Germinal center (tissue), 1 donor: ENCODE measurements at places on chromosomes 16 and 17.

DNA sequence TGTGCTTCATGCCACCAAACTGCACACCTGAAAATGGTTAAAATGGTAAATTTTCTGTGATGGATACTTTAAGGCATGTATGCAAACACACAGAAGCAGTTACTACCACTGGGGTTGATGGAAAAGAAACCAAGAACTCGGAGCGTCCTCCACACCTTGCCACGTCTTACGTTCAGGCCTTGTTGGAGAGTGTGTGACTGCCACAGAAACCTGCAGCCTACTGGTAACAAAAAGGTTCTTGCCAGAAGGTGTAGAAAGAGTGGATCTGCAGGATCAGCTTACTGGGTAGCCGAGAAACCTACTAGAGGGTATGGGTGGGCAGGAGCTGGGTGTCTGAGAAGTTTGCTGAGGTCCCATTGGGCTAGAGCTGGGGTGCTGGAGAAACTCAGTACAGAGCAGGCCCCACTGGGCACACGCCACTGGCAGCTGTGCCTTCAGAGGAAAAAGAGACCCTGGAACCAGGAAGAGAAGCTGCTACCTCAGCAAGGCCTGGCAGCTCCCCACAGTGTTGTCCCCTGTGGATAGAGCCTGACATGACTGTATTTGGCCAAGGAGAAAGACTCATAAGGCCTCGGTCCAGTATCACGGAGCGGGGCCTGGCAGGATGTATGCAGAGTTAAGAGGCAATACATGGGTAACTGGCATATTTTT, 204.6 kb downstream of the SEC14L1 start:
- DNase-seq, result no peak

DNA sequence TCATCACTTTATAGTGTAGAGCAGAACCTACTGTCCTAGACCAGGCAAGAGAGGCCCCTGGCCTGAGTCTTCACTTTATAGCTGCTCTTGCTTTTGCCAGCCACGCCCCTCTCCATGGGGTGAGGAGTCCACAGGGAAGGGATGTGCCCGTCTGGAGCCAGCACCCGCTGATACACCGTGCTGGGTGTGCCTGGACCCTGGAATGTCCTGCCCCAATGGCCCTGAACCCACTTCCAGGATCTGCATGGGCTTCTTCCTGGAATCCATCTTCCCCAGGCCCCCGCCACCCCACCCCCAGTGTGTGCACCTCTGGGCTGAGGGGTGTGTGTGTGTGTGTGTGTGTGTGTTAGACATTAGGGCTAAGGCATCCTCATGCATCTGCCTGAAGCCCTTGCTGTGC, 44.9 kb downstream of the MEOX1 start:
- no peak for DNase-seq

DNA sequence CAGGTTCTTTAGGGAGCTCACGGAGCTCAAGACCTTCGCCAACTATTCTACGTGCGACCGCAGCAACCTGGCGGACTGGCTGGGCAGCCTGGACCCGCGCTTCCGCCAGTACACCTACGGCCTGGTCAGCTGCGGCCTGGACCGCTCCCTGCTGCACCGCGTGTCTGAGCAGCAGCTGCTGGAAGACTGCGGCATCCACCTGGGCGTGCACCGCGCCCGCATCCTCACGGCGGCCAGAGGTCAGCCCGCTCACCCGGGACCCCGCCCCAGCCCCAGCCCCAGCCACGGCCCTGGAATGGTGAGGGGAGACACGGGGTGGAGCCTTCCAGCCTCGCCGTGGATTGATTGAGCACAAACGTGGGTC, 13.5 kb downstream of the SARM1 start:
- DNase-seq, result no peak

GRCh38 chr16:64693946-64694345, 427.9 kb downstream of the CDH11 start:
- no peak for DNase-seq

- DNase-seq, result no peak
Observed at GRCh38 chr17:72538901-72539352, 418.1 kb downstream of the SOX9 start.

DNA sequence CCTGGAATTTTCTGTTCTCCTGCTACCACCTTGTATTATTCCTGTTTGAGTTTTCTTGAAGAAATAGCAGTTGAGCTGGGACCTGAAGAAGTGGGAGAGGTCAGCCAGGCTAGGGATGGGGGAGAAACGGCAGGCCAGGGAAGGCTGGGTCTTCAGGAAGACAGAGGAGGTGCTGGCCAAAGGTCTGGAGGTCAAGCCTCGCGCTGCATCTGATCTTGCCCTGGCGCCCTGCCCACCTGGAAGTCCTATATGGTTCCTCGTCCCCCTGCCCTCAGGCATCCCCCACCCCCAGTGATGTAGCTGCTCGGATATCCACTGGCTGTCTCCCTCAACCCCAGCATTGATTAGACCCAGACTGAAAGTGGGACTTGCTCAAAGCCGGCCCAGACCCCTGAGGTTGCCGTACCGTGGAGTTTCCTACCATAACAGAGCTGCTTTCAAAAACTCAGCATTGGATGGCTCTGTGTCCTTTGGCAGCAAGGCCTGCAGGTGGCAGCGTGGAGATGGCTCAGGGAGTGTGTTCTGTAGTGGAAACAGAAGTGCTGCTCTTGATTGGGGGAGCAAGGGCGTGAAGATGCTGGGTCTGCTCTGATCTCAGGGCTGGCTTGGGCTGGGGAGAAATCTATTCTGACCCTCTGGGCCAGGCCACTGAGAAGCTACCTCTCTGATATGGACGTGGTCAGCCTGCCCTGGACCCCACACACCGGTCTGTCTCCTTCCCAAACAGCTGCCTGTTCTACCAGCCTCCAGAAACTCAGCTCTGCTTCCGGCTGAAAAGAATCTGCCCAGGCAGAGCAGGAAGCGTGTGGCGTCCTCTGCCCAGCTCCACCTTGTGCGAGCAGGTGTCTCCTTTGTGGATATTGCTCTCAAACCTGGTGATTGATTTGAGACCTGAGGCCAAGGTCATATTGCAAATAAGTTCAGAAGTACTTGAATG, 107.0 kb upstream of the CACNG5 start:
- DNase-seq, result peak; percentile 78

- DNase-seq, result peak; percentile 80
Observed at GRCh38 chr17:18033442-18034099, 5.4 kb downstream of the ATPAF2 start.

- peak; percentile 73 for DNase-seq
Observed at GRCh38 chr17:42819939-42820535, 4.0 kb downstream of the BECN1 start.

GRCh38 chr17:8158267-8159031, 4.3 kb downstream of the VAMP2 start:
- peak; percentile 88 for DNase-seq

- DNase-seq, result no peak
Observed at GRCh38 chr16:27431773-27432532, 30.0 kb downstream of the IL21R start.

DNA sequence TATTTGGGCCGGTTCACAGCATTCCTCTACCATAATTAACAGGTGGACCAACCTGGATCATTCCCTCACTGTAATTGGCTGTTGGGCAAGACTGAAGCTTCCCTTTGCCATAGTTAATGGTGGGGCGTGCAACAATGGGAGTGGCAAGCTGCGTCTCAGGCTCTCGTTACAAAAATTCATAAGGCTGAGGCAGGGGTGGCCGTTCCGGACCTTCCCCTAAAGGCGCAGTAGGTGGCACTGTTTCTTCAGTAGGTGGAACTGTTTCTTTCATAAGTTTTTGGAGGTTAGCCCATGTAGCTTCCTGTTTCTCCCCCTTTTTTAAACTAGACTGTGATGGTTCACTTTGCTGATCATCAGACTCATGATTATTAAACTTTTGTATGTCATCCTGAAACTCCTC, 17.0 kb upstream of the TMC5 start:
- DNase-seq, result no peak

- DNase-seq, result no peak
Observed at GRCh38 chr17:56322991-56323390, 169.7 kb downstream of the ANKFN1 start.

GRCh38 chr16:58038219-58038641, 12.7 kb downstream of the MMP15 start:
- no peak for DNase-seq

DNA sequence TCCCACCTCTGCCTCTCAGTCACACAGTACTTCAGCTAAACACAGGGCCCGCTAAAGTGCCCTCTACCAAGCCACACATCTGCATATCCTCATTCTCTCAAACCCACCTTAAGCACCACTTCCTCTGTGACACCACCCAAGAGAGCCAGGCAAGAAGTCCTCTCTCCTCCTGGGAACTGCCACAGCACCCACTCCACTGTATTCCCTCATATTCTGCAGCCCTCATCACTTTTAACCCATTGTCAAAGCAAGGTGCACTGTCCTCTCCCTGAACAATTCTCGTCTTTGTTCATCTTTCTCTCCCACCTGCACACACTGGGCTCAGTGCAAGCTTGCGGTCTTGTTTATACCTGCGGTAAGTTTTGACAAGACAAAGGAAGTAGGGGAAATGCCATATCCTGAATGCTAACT, 13.6 kb downstream of the CHD9 start:
- DNase-seq, result peak; percentile 34

DNA sequence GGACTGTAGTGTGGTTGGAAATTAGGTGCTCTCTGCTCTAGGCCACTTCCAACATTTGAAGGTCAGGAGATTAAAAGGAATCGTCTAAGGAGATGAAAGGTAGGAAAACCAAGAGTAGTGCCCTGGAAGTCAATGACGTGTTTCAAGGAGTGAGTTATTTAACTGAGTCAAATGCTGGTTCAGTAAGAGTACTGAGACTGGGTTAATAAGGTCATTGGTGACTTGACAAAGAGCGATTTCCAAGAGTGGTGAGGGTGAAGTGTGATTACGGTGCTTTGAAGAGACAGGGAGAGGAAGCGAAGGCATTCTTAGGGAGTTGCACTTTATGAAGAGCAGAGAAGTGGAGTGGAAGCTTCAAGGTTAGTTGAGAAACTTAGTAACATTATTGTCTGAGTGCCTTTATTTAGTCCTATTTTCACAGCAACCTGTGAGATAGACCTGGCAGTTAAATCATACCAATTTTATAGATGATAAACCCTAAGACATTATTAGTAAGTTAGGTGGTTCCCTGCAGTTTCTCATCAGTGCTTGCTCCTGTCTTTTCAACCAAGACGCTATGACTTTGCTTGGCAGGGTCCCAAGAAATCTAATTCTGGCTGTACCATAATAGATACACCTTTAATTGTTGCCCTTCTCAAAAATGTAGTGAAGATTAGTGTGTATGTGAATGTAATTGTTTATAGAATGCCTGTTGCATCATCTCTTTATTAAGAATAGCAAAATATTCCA, 5.9 kb downstream of the ZNF207 start:
- DNase-seq, result no peak

DNA sequence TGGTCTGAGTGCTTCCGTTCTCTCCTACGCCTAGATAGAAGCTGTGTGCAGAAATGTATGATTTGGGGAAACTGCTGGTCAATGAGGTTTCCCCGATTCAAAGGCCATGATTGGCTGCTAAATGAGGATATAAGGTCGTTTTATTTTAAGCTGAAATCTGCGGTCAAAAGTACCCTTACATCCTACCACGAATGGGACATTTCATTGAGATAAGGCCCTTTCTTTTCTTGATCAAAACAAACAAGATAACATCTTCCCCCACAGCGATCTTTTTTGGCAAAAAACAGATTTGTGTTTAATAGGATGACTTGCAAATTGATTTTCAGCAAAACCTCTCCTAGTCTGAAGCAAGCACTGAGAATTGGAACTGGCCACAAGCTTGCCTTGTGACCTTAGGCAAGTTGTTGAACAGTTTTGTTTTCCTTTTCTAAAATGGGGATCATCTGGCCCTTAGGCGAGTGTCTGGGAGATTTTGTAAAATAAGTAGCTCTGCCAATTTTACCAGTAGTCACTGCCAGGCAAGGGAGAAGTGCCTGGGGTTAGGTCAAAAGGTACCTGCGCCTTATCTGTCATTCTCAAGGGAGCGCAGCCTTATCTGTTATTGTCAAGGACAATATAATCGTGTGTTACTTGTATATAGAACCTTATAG, 635 bp downstream of the SCPEP1 start:
- peak; percentile 54 for DNase-seq

GRCh38 chr17:39357986-39358385, 43.4 kb downstream of the FBXL20 start:
- no peak for DNase-seq

DNA sequence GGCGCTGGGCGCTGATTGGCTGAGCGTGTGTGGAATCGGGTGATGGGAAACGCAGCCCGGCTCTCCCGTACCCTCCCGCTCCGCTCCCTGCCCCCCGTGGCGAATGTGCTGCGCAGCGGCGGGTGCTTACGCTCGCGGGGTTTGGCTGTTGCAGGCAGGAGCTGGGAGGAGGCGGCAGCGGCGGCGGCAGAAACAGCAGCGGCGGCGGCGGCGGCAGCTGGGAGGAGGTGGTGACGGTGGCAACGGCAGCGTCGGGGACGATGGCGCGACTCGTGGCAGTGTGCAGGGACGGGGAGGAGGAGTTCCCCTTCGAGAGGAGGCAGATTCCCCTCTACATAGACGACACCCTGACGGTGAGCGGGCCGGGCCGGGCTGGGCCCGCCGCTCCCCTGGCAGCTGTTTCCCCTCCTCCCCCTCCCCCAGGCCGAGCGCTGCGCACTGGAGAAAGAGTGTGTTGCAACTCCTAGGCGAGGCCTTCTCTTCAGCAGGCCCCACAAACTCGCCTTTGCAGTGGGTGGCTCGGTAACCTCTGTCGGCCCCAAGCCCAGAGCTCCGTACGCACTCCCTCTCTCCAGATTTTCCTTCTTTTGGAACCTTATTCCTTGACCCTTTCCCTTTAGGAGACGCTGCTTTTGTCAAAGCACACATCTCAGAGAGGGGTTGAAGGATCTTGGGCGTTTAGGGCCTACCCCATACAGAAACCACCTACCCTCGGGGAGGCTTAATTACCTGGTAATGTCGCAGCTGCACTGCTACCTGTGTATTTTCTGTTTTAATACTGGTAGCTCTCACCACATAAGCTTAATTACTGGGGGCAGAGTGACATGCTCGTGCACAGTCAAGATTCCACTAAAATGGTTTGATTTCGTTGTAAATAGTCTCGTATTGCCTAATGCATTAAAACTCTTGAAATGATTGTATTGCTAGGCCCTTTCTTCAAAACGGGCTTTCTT, 1.0 kb downstream of the GGNBP2 start:
- peak; percentile 95 for DNase-seq

DNA sequence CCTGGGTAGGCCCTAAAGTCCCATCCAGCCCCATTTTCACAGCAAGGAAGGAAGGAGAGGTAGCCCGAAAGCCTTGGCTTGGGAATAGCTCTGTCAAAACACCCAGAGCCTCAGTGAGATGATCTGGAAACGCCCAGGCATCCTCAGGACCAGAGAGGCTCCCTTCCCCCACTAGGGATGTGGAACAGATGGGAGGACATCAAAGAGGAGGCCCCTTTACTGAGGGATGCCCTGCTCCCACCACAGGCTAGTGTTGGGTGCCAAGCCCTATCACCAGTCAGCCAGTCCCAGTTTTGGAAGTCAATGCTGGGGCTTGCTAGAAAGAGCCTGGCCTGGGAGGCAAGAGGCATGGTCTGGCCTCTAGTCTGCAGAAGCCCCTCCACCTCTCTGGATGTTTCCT, 4.7 kb downstream of the TPPP3 start:
- no peak for DNase-seq

DNA sequence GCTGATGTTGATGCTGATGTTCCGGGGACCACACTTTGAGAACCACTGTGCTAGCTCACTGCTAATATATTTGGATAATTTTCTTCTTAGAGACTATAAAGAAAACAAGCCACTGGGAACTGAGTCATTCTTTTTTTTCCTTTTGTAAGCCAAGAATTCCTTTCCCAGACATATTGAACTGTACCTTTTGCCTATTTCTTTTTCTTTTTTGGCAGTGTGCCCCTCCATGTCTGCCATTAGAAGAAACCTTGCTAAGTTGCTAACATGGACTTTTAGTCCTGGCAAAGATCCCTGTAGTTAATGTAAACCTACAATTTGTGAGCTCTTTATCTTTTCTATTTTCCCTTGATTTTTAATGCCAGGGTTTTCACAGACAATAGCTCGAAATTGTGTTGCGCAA, 17.3 kb upstream of the ERCC4 start:
- DNase-seq, result no peak
